Liver (tissue), 10 donors: ENCODE measurements at places on chromosomes 4 and X.
A peak's percentile ranks its signal among the peaks of the same experiment; 100 is the strongest.

DNA sequence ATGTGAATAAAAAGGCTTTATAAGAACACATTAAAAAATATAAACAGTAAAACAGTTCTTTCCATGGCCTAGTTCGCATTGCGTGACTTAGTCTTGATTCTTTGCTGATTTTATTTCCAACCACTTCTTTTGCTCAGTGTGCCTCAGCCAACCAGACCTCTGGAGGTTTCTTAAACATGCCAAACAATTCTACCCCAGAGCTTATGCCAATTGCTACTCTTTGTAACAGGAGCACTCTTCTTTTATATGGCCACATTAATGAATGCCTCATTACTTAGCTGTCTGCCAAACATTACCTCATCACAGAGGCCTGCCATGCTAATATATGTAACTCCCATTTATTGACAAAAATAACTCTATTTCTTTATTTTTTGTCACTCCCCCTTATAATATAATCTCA, 202.3 kb downstream of the NDST4 start:
- no peak for DNase-seq

DNA sequence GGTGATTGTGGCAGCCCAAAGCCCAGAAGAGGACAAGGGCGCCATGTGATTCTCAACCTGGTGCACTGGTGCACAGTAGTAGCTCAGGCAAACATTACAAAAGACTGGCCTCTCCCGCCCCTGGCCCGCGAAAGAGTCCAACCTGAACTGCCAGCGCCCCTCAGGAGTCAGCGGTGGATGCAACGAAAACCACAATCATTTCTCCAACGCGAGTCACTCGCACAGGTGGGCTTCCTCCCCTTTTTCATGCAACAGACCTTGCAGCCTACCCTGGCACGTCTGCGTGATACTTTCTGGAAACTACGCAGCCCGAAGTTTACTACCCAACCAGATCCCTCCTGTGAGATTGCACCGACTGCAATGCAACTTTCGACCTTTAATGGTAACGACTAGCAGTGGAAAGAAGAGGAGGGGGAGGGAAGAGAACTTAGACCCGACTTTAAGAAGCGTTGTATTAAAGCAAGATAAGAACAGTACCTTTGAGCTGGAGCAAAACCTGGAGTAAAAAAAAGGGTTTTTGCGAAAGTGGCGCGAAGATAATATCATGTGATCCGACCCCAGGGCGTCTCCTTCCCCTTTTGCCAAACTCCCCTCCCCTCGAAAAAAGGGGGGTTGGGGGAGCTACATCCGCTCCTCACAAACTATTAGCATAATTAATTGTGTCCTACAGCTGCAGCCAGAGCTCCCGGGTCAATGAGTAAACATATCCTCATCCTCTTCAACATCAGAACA, 63.3 kb upstream of the CCDC160 start:
- no peak for DNase-seq

- no peak for DNase-seq
Measured at GRCh38 chr4:11484531-11484930, 55.8 kb upstream of the HS3ST1 start.

- no peak for DNase-seq
Measured at GRCh38 chr4:52507774-52508173, 151.3 kb downstream of the USP46 start.

DNA sequence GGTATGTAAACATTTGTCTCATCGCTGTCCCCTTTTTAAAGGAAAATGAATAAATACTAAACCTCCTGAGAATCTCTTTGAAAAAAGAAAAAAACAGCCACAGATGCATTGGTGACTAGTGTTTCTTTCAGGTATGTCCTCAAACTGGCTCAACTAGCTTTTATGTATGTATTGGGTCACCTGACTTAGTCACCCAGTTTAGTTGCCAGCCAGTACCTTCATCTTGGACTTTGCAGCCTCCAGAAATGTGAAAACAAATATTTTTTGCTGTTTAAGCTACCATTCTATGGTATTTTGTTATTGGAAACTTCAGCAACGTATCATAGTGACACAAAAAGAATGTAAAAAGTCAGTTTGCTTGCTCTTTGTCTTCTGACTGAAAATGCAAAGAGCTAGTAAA, 1263.5 kb downstream of the FAM133A start:
- no peak for DNase-seq

- DNase-seq, result no peak
Measured at GRCh38 chr4:5444918-5445517, 263.3 kb downstream of the EVC2 start.

DNA sequence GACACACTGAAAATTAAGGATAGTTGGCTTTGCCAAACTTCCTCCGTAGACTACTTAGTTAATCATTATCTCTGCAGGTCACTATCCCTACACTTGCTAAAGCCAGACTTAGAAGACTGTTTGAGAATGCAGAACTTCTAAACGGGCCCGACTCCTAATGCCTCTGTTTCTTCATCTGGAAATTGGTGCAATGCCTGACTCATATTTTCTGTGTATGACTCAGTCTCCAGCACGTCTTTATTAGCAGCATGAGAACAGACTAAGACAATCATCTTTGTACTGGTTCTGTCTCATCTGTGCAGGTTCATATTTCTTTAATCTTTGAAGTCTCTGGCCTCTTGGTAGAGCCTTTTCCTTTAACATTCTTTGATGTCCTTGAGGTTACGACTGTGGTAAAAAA, 411.9 kb upstream of the ACTRT1 start:
- no peak for DNase-seq

- no peak for DNase-seq
Measured at GRCh38 chr4:19455850-19456602, 795.7 kb upstream of the SLIT2 start.

DNA sequence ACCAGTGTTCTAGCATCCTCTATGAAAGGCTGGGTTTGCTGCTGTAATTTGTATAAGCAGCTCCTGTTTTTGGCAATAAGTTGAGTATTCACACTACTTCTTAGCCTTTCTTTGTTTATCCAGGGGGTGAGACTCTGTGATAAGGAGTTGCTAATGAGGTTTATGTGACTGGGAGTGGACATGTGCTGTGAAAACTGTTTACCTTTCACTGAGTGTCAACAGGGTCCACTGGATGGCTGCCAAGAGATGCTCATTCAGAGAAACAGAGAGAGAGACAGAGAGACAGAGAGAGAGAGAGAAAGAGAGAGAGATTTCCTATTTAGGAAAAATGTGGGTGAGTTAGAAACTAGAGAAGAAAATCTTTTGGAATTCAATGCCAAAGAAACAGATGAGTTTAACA, 233.9 kb downstream of the CHIC2 start:
- no peak for DNase-seq

DNA sequence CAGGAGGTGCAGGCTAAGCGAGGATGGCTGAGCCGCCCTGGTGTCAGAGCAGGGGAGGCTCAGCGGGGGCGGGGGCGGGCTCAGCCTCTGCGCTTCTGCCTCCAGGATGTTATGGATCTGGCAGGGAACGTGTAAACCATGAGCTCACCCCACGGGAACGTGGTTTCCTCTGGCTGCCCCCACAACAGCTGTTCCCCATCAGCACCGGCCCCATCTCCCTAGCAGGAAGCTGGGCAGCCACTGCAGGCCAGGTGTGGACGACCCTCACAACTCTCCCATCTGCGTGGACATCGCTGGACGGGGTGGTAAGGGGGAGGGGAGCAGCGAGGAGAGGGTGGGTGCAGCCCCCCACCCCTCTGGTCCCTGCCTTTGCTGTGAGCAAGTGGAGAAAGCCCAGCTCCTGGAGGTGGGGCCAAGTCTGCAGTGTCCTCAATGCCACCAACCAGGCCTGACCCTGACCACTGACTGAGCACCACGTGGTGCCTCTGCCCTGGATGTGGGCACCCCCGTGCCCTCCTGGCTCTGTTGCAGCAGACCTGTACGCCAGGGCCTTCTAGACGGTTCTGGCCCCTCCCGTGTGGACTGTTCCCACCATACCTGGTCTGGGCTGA, 28.1 kb upstream of the SPON2 start:
- peak; percentile 34 for DNase-seq

GRCh38 chr4:47118192-47118929, 87.0 kb downstream of the GABRB1 start:
- DNase-seq, result no peak

DNA sequence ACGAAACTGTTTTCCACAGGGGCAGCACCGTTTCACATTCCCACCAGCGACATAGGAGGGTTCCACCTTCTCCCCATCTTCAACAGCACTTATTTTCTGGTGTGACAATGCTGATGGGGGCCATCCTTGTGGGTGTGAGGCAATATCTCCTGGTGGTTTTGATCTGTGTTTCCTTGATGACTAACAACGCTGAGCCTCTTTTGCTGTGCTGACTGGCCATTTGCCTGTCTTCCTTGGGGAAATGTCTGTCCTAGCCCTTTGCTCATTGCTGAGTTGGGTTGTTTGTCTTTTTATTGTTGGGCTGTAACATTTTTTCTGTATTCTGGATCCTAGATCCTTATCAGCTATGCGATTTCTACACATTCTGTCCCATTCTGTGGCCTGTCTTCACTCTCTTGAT, 33.7 kb downstream of the ATP2B3 start:
- DNase-seq, result no peak

DNA sequence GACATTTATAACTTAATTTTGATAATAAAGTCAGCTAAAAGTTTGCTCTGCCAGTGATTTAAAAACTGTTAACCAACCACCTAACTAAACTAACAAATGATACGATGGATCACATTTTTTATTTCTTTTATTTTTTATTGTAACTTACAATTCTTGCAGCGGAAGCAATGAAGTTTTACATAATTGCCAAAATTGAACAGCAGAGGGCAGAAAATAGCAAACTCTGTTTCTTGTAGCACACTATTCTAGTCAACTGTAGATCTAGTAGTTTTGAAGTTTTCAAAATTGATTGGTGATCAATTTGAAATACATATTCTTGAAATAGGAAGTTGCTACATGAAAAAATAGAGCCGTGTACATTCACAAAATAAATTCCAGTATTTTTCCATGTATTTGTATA, 2.8 kb upstream of the GRIA2 start:
- DNase-seq, result no peak

- no peak for DNase-seq
Measured at GRCh38 chrX:152276277-152276676, 137.9 kb upstream of the MAGEA10 start.

GRCh38 chrX:19576742-19577141, 61.4 kb upstream of the MAP3K15 start:
- DNase-seq, result no peak

DNA sequence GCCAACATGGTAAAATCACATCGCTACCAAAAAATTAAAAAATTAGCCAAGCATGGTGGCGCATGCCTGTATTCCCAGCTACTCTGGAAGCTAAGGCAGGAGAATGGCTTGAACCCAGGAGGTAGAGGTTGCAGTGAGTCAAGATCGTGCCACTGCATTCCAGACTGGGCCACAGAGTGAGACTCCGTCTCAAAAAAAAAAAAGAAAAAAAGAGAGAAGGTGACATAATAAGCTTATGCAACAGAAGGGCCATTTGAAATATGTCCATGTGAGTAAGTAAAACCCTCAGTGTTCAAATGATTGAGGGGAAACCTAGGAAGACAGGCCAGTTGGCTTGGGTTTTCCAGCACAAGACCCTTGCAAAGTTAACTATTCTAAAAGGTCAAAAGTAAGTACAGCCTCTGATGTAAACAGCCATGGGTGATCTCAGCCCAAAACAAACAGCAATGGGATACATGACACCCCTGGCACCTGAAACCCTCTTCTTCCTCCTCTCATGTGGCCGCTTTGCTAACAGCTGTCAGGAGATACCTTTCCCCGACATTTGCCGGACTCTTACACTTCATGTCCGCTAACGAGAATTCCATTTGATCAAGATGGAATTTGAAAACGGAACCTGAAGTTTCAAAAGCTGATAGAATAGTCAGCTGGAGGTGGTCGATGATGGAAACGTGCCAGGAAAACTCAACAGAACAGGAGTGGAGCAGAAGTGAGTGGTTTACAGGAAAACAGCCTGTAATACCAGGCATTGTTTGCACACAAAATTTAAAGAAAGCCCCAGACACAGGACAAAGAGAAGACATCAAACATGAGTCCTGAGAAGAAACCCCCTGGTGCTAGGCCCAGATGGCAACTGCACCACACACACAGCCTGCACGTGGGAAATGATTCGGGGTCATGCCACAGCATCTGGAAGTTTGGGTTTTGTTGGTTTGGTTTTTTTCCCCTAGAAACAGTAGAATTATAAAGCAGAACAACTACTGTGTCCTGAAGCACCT, 93.0 kb upstream of the STS start:
- DNase-seq, result no peak

DNA sequence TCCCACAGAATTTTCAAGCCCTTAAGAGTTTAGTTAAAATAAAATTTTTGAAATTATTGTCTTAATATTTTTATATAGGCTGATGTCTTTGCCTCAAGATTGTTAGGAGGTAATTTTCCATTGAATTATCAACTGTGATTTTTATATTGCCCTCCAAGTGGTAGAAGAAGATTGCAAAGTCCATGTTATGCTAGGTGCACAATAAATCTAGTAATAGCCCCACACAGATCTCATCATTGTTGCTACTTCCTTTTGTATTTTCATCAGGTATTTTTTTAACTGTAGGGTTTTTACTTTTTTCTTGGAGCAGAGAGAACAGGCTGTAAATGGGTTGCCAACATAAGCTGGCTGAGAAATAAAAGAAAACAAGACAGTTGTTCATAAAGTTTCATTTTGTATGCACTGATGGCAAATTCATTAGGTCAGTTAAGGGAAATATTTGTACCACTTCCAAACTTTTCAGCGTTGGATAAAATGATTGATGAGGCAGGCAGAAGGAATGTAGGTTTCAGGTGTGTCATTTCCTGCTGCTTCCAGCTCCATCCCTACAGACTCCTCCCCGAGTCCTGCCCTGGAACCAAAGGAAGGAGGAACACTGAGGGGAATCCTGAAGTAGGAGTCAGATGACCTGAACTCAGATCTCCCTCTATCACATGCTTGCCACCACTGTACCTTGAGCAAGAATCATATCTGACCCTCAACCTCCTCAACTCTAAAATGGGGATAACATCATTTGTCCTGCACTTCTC, 105.5 kb downstream of the PRRG1 start:
- no peak for DNase-seq

DNA sequence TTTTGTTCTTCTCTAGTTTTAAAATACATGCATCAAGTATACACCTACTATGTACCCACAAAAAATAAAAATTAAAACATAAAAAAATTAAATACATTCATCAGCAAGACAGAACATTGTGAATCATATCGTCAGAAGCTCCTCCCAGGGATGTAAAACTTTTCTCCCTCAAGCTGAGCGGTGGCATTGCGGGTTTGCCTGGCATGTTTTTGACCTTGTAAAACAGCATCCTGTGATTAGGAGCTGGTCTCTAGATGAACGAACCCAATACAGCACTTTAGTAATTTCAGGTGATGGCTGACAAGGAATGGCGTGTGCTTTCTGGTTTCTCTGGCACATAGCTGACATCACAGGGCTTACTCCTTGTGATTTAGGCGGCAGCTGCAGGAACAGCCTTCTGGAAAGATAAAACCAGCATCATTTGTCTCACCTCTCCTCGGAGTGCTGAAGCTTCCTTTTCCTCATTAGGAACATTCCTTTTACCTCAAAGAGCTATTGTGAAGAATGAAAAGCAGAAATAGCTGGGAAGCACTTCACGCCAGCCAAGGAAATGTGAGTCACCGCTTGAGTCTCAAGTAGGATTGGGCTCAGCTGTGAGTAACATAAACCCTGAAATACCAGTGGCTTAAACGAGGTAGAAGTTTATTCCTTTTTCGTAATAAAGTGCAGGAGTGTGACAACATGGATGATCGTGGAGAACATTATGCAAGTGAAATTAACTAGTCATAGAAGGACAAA, 44.3 kb downstream of the NYX start:
- no peak for DNase-seq

- no peak for DNase-seq
Measured at GRCh38 chrX:119017077-119017476, 42.7 kb downstream of the LONRF3 start.

- DNase-seq, result no peak
Measured at GRCh38 chrX:72492499-72492898, 80.1 kb downstream of the HDAC8 start.
